Mesangial cell (primary cell): ENCODE measurements at places on chromosomes 1 and 21. TPM values are rescaled to one million over a fixed set of nuclear protein-coding genes. Genes with fewer than 3 reads are reported as not detected.

Gene HES2
- total RNA-seq: 0.25 and 0.65 TPM in 2 replicates

Gene ID3
- 156 and 186 TPM in 2 replicates for total RNA-seq

Gene SLC50A1
- total RNA-seq: 42.0 and 45.3 TPM in 2 replicates

Gene AUNIP
- 1.1 and 9.1 TPM in 2 replicates for total RNA-seq

Gene CFHR2
- not detected in 2 replicates for total RNA-seq

Gene GDAP2
- 8.8 and 9.4 TPM in 2 replicates for total RNA-seq
